ENCODE measurements at places on chromosomes 6 and 20.

GRCh38 chr6:5424726-5425125, 163.4 kb downstream of the FARS2 start:
- DNase-seq, result no peak

DNA sequence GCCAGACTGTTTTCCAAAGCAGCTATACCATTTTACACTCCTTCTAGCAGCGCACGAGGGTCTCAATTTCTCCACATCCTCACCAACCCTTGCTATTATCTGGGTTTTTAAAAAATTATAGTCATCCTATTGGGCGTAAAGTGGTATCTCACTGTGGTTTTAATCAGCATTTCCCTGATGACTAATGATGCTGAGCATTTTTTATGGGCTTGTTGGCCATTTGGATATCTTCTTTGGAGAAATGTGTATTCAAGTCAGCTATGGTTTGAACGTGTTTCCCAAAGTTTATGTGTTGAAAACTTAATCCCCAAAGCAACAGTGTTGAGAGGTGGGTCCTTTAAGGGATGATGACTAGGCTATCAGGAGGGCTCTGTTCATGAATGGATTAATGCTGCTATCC, 6.7 kb downstream of the MCUR1 start:
- no peak for DNase-seq

- no peak for DNase-seq
These were observed 992.5 kb upstream of the CITED2 start for GRCh38 chr6:140366991-140367390.

DNA sequence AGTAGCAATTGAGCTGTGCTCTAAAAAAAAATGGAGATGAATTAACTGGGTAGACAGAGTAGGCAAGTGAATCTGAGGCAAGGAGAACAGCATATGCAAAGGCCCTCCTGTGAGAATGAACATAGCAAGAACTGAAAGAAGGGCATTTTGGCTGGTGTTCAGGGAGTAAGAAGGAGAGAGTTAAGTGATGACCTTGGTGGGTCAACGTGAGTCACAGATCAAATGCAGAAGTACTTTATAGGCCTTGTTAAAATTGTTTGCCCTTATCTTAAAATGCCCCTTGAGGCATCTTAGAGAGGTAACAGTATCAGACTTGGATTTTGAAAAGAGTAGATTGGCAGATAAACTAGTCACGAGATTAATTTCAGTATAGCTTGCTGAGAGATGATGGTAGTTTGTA, 24.5 kb downstream of the NDUFAF5 start:
- DNase-seq, result no peak

DNA sequence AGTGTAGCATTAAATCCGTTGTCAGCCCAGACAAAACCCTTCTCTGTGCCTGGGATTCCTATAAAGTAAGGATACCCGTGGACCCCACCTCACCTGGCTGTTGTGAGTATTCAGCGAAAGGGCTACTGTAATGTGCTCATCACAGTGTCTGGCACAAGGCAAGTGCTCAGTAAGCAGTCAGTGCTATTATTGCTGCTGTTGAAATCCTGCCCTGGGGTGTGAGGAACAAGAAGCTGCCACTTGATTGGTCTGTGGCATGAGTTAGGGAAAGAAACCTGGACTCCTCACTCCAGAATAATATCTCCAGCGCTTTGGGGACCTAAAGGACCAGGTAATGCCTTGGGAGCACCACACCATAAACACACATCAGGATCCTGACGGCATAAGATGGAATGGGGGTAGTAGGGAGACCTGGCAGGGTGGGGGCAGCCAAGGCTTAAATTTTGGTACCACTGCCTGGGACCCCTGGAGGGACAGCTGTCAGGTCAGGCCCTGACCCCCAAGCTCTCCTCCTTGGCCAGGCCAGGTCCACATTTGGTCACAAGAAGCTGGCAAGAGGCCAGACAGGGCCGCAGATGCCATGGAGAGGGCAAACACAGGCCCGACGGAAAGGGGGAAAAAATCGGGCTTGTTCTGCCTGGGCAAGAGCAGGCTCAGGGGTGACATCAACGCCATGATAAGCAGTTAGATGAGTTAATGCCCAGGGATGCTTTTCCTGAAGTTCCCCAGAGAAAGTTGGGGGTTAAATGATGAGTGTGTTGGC, 66.5 kb downstream of the MRPL14 start:
- DNase-seq, result no peak

- DNase-seq, result no peak
These were observed 905 bp upstream of the SLC12A5 start for GRCh38 chr20:46028110-46028509.

GRCh38 chr6:27650620-27651370, 177.9 kb upstream of the ZNF184 start:
- no peak for DNase-seq

GRCh38 chr6:68343901-68344300, 291.2 kb upstream of the ADGRB3 start:
- no peak for DNase-seq

DNA sequence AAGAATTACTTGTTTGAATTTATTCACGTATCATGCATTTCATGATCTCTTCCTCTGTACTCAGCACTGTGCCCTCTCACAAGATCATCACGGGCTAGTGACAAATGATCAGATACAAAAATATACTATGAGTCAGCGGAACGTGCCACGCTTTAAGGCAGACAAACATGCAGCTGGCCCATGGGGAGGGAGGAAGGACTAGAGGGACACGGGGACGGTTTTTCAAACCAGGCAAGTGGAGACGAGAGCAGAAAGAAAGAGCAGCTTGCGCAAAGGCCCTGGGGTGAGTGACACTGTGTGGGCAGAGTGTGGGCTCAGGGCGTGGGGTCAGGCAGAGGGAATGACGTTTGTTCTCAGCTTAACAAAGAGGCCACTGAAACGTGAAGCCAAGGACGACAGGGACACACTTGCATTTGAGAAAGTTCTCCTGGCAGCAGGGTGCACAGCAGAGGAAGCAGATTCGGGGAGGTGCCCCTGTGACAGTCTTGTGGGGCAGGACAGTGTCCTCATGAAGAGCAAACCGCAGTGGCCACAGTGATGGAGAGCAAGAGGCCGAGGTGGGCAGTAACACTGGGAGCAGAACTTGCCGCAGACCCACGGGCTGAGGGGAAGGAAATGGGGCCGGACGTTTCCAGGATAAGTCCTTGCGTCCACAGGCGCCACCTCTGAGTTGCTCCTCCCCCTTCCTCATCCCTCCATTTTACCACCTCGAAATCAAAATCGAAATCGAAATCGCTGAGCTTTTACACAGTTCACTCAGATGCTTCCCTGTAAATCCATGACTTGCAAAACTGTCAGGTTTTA, 6.9 kb upstream of the RPS6KA2 start:
- no peak for DNase-seq

DNA sequence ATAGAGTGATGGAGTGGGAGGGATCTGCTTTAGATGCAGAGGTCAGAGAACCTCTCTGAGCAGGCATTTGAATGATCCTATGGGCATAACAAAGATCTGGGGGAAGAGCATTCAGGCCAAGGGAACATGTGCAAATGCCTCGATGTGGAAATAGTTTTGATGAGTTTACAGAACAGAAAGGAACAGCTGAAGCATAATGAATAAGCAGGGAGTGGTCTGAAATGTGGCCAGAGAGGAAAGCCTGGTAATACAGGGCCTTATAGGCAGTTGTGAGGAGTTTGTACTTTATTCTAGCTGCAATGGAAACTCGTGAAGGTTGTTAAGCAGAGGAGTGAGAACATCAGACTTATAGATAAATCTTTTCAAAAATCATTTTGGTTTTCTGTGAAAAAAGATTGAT, 33.0 kb upstream of the ME1 start:
- no peak for DNase-seq

DNA sequence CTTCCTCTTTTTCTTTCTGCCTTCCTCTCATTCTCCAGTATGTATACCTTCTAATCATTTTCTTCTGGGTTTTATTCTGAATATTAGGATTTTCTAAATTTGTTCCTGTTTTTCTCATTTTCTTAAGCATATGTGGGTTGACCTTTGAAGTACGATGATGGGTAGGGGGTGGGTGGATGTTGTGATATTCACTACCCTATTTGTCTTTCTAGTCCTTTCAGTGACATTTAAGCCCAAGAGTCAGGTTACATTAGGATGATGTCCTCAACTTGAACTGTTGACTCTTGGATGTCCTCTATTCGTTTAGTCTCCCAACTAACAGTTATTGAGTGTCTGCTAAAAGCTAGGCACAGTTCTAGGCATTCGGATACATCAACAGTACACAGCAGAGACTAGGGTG, 7.3 kb downstream of the ABT1 start:
- DNase-seq, result no peak

GRCh38 chr6:166330612-166331011, 11.7 kb downstream of the SFT2D1 start:
- no peak for DNase-seq

- DNase-seq, result no peak
These were observed 19.2 kb downstream of the BLTP3A start for GRCh38 chr6:34810936-34811632.

DNA sequence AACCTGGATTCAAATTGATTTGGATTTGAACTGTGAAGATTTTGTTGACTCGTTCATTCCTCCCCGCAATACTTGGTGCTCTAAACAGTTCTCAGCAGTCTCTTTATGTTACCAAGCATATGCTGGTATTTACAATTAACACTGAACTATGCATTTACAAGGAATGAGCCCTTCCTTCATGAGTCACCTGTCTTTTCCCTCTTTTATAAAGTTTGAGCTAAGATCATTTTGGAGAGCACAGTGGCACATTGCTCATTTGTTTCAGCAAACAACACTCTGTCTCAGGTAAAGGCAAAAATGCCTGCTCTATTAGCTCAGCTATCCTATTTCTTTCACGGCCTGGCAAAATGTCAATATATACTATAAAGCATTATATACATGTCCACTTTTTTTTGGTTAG, 285.4 kb downstream of the PHACTR1 start:
- no peak for DNase-seq

DNA sequence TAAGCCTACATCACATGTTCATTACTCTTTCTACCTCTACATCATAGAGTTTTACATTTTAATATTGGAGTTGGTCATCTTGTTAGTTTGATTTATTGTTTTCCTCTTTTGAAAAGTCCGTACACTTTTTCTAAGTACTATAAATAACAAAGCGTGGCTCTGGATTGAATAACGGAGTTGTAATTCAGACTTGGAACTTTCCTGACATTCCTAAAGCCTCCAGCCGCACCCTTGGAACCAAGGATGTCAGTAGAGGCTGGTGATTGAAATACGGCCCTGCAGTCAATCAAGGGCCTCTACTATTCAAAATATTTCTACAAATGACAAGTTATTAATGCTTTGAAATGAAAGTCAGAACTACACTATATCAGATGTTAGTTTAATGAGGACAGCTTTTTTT, 301.9 kb upstream of the TBX18 start:
- DNase-seq, result no peak

GRCh38 chr6:25401711-25402110, 122.5 kb downstream of the CARMIL1 start:
- DNase-seq, result no peak

GRCh38 chr20:36482044-36482473, 59.3 kb upstream of the MYL9 start:
- no peak for DNase-seq

DNA sequence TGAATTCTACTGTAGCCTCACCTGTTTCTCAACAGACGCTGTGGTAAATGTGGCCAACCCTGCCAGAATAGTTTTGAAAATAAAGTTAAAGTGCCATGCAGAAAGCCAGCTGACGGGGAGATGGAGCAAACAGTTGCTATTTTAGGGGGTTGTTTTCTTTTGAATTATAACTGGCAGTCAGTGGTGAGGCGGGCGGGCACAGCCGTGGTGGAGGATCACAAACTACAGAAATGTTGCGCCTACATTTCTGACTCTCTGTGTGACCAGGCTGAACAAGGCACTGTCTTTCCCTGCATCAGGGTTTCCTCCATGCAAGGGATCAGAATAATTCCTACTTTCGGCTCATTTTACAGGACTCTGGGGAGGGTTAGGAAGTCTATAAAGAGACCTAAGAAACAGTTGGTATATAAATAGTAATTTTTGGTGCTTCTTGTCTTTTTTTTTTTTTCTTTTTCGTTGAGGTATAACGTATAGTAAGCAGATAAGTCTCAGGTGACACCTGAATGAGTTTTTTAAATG, 17.2 kb downstream of the CHMP4B start:
- no peak for DNase-seq

- no peak for DNase-seq
These were observed 287.3 kb upstream of the TSHZ2 start for GRCh38 chr20:52684905-52685304.

DNA sequence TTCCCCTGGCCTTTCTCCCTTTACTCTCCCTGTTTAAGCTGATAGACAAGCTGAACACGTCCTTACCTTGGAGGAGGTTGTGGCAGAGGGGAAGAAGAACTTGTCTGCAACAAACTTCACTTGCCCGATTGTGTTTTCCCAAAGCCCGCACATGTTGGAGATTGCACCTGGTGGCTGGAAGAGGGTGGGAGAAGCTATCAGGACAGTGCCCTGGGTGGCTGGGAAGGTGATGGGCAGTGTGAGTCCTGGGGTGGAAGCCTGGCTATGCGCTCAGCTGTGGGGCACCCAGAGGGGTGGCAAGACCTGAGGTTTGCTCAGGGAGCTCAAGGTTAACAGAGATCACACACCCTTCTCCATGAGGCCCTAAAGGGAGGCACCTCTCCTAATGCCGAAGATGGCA, 25.0 kb upstream of the SSTR4 start:
- no peak for DNase-seq

- no peak for DNase-seq
These were observed 90.2 kb downstream of the HIVEP1 start for GRCh38 chr6:12102350-12102749.

DNA sequence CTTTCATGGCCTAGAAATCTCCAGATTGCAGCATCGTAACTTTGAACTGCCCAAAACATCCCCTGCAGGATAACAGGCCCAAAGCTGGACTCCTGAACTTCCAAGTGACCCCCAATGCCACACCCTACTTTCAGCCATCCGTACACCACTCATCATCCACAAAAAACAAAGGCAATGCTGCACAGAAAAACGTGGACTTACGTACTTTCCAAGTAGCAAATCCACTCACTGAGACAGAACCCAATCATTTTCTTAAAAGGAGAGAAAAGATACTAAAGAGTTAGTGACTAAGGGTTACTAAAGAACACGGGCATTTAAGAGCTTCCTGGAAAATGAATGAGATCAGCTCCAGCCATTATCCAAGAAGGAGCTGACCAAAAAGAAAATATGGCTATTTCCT, 211.0 kb downstream of the WDR27 start:
- DNase-seq, result no peak

GRCh38 chr6:131682442-131682841, 18.8 kb downstream of the OR2A4 start:
- no peak for DNase-seq

DNA sequence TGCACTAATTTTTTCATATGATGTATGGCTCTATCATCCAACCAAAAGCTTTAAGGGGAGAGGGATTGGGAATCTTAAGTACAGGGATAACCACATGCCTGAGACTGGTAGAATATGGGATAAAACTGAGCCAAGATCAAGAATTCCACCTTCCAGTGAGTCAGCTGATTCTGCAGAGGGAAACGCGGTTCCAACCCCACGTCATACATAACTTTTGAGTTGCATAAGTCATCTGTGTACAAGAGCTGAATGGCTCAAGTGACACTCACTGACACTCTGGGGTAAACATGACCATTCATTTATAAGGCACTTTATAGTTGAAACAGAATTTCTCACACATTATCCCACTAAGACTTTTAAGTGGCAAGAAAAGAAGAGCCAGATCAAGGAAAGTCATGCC, 16.4 kb downstream of the TRIM27 start:
- no peak for DNase-seq

- DNase-seq, result peak; percentile 24
These were observed 31.0 kb upstream of the EZR start for GRCh38 chr6:158849899-158850806.

Data from frontal cortex (tissue), 4 donors.